ENCODE measurements at places on chromosomes 12 and 14.

DNA sequence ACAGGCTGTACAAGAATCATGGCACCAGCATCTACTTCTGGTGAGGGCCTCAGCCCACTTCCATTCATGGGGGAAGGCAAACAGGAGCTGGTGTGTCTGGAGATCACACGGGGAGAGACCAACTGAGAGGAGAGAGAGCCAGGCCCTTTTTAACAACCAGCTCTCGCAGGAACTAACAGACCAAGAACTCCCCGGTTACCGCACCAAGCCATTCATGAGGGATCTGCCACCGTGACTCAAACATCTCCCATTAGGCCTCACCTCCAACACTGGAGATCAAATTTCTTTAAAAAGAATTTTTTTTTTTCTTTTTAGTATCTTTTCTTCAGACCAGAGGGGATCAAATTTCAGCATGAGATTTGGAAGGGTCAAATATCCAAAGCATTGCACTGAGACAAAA is 16.7 kb upstream of the AQP2 start:
- no peak for DNase-seq

GRCh38 chr14:91419044-91419397 is 1.4 kb upstream of the CCDC88C start:
- no peak for DNase-seq

DNA sequence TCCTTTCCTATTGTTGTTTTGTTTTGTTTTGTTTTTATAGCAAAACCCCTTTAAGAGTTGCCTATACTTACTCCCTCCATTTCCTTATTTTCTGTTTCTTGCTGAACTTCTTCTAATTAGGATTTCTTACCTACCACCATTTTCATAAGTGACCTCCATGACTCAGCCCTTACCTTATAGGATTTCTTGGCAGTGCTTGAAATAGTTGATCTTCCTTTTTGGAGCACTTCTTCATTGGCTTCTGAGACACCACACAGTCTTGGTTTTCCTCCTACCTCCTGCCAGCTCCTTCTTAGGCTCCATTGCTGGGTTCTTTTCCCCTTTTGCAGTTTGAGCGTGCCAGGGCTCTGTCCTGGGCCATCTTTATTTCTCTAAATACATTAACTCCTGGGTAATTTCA is 23.4 kb upstream of the EID3 start:
- DNase-seq = no peak

DNA sequence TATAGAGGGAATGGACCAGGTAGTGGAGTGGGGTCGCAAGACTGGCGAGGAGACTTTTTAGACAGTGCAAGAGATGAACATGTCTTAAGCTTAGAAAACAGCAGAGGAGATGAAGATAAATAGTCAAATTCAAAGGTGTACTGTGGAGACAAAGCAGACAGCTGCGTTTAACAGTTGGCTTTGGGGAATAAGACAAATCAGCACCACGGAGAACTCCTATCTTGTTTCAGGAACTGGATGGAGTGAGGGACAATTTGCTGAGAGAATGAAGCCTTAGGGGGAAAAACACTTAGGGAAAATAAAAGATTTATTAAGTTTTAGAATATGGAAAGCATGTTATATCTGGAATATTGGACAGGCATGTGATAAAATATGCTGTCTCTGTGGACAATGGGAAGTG is 458.8 kb downstream of the GLT1D1 start:
- no peak for DNase-seq

DNA sequence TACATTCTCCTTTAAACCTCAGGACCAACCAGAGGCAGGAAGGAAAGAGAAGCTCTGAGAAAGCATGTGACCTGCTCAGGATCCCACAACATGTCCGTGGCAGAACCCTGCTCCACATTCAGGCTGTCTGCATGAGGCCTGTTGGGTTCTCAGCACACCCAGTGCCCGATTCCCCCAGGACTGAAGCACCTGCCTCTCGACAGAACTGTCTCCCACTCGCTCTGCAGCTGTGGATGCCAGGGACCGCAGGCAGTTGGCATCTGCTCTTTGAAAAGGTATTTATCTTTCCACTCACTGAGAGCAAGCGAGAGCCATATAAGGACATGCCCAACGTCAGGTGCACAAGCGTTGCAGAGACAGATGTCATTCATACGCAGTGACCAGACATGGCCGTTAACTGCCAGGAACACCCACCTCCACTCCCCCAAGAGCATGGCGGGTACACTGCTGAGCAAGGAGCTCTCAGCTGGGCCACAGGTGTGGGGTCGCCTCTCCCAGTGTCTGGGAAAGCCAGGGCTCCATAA is 18.9 kb downstream of the PITPNM2 start:
- no peak for DNase-seq

DNA sequence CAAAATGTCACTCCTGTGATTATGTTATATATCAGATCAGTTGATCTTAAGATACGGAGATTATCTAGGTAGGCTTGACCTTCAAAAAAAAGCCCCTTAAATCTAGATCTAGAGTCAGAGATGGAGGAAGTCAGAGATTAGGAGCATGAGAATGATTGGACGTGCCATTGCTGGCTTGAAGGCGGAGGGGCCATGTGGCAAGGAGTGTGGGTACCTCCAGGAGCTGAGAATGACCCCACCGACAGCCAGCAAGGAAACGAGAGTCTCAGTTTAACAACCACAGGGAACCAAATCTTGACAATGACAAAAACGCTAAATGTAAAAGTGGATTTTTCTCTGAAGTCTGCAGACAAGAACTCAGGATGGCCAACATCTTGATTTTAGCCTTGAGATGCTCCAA is 32.5 kb upstream of the MANSC4 start:
- no peak for DNase-seq

GRCh38 chr12:700016-700415 is 36.8 kb upstream of the NINJ2 start:
- DNase-seq = no peak

DNA sequence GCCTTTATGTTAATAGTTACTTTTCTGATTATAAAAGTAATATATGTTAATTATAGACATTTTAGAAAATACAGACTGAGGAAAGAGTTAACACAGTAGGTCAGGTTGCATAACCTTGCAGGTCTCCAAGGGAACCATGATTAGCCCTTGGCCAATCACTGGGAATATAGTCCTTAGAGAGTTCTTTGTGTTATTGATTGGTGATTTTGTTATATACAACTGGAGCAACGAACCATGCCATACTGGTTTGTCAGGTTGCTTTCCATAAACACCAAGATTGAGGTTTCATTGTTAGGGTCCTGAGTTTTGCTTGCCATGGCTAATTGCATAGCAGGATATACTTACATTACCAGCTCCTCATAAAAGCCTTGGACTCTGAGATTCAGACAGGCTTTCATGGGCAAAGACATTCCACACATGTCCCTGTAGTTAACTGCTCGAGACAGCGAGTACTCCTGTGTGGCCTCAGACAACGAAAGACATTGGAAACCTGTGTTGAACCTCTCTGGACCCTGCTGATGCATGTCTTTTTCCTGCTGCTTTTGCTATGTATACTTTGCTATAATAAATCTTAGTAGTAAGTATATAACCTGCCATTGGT is 33.7 kb downstream of the MAPK1IP1L start:
- DNase-seq = no peak

DNA sequence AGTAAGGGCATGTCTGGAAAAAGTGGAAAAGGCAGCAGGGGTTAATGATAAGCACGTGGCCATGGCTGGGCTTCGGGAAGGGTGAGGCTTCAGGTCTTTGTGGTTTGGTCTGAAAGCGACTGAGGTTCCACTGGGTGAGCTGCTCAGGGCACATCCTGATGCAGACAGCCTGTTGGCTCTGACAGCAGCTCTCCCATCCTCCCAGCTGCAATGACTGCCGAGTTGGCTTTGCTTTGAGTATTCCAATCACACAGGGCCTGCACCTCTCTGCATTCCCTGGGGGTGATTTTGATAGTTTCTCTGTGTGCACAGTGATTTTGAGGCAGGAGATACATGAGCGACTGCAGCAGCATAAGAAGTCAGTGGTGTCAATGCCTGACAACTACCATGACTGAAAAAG is 390.7 kb downstream of the APAF1 start:
- DNase-seq = no peak

GRCh38 chr12:39852346-39852745 is 232.7 kb upstream of the ABCD2 start:
- no peak for DNase-seq

DNA sequence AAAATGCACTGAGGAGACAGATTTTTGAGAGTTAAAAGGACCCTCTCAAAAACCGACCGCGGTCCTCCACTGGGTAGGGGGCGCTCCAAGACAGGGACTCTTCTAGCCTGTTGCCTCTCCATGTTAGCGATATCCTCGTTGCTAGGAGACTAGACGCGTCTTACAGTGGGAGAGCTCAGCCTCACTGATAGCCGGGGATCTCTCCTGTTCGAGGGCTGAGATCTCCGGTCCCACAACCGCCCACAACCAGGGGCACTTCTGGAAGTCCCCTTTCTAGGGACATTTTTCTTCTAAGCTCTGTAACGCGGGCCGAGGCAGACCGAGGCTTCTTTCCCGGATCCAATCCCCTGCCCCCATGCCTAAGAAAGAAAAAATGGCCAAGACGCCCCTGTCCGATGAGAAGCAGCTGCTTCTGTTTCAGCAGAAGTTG is 21.3 kb downstream of the FKBP11 start:
- DNase-seq = peak; percentile 89

GRCh38 chr14:97053941-97054340 is 256.8 kb downstream of the VRK1 start:
- no peak for DNase-seq

DNA sequence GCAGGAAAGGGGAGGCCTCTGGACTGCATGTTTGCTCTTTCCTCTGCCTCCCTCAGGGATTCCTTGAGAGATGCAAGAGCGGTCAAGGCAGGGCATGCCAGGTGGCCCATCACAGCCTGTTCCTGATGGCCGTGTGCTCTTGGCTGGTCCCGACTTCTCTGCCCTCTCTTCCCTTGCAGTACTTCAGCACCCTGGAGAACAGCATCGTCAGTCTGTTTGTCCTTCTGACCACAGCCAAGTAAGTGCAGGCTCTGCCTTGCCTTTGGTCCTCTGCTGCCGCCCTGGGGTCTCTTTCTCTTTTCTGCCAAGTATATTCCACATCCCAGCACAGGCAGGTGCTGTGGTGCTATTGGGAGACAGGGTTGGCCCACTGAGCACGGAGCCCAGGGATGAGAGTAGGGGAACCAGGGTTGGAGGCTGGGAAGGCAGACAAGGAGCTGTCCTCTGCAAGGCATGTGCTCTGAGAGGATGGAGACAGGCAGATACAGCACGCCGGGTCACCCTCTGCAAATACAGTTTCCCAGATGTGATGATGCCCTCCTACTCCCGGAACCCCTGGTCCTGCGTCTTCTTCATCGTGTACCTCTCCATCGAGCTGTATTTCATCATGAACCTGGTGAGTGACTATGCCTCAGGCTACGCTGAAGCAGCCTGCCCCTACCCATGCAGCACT is 51.9 kb downstream of the TPCN1 start:
- DNase-seq = no peak

DNA sequence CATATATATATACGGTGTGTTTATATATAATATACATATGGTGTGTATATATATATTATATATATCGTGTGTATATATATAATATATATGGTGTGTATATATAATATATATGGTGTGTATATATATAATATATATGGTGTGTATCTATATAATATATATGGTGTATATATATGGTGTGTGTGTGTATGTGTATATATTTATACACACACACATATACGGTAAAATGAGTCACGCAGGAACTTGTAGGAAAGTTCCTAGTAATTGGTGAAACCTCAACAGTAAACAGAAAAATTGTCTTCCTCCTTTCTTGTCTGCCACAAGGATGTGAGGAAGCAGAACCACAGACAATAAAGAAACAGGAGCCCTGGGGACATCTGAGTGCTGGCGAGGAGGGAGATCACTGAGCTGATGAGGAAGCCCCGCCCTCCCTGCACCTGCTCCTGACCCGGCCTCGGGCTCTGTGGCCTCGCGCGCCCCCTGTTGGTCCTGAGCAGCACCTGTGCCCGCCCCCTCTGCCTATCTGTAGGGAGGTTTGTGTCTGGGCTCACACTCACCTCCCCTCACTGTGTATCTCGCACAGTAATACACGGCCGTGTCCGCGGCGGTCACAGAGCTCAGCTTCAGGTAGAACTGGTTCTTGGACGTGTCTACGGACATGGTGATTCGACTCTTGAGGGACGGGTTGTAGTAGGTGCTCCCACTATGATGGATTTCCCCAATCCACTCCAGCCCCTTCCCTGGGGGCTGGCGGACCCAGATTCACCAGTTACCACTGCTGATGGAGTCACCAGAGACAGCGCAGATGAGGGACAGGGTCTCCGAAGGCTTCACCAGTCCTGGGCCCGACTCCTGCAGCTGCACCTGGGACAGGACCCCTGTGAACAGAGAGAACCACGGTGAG is 1079.4 kb downstream of the TMEM121 start:
- DNase-seq = no peak

DNA sequence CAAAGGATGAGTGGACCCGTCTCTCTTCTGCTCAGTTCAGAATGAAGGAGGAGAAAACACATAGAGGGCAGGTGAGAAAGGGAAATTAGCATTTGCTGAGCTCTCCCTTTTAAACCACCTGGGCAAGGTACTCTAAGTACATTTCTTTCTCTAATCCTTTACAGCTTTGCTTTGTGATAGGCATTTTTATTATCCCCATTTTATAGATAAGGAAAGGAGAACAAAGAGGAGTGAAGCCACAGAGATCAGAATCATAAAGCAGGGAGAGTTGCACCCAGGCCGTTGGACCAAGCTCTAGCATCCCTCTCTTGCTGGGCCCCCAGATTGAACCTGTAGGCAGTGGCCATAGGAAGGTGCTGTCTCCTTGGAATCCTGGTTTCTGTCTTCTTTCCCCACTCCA is 47.0 kb downstream of the VCPKMT start:
- no peak for DNase-seq

GRCh38 chr14:105075379-105076295 is 10.4 kb upstream of the GPR132 start:
- no peak for DNase-seq

GRCh38 chr12:94173660-94174265 is 25.4 kb downstream of the PLXNC1 start:
- DNase-seq = no peak

DNA sequence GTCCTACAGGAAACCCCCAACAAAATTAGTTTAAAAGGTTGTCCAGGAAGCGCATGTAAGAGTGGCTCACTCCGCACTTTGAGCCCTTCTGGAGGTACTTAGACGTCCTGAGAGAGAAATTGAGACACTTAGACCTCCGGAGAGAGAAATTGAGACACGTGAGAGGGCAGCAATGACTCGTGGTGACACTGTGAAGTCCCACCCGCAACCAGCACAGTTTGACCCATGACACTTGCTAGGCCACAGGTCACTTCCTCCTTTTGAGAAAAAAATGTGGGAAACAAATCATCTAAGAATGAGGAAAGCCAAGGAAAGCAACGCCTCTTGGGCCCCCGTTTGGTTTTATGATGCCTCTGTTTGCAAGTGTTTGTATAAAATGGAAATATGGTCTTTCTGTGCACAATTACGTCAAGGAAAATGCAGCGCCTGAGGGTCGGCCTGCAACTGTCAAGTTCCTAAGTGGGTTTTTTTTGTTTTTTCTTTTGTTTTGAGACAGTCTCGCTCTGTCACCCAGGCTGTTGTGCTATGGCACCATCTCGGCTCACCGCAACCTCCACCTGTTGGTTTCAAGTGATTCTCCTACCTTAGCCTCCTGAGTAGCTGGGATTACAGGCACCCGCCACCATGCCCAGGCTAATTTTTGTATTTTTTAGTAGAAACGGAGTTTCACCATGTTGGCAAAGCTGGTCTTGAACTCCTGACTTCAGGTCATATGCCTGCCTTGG is 13.6 kb upstream of the CDCA4 start:
- no peak for DNase-seq
